ENCODE measurements at places on chromosomes 6 and 20.

DNA sequence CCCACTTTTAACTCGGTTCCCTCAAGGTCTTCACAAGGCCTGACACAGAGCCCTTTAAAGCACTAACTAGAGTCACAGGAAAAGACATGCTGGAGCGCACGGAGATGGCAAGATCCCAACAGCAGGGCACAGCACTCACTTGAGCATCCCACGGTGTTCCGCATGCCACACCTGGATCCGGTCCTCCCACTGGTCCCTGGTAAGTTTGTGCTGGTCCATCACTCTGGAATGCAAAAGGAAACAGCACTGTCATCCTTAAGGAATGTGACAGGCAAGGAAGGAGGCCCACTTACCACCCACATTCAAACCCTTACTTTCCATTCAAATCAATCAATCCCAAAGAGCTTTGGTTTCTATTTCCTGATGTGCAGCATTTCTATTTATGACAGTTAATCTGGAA is 34.7 kb downstream of the EZR start:
- no peak for DNase-seq

DNA sequence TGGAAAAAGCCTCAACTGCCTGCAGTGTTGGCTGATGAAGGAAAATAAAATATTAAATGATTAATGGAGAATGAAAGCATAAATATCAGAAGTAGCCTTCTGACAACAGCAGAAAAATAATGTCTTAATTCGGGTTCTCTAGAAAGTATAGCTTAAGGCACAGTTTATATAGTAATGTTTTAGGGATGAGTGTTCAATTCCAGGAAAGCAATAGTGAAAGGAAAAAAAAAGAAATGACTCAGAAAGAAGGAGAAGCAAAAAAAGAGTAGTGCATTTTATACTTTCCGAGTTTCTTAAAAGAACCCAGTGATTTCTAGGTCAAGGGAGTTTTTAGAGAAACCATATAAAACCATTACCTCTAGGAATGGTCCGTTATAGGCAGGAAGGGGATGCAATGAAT is 137.3 kb downstream of the HTR1B start:
- no peak for DNase-seq

DNA sequence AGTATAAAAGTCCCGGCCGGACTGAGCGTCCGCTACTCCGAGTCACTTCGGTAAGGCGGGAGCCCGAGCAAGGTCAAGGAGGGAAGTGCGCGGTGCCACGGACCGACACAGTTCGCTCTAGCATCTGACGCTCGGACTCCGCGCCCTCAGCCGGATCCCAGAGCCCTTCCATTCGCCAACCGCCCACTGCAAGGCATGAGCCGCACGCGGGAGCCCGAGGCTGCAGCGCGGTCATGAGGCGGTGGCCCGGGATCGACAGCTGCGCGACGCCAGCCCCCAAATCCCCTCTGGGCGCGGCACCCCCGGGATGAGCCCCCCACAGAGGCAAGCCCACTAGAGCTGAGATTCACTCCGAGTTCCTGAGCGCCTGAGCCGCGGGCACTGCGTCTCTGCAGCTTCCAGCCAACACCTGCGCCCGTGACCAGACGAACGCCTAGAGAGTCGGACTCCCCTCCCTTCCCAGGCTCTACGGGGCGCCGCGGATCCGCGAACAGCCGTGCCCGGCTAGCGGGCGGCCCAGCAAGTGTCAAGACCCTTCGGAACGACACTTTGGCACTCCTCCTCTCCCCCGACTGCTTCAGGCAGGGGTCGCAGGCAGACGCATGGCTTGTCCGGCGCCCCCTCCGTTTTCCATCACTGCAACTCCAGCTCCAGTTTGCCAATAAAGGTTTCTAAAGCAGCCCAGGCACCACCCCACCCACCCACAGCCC is 725 bp upstream of the ISM1 start:
- DNase-seq, result peak; percentile 90

GRCh38 chr20:37522260-37523011 is 1.4 kb downstream of the NNAT start:
- peak; percentile 44 for DNase-seq

- DNase-seq, result no peak
These were observed 4.7 kb upstream of the NPBWR2 start for GRCh38 chr20:64111841-64112641.

DNA sequence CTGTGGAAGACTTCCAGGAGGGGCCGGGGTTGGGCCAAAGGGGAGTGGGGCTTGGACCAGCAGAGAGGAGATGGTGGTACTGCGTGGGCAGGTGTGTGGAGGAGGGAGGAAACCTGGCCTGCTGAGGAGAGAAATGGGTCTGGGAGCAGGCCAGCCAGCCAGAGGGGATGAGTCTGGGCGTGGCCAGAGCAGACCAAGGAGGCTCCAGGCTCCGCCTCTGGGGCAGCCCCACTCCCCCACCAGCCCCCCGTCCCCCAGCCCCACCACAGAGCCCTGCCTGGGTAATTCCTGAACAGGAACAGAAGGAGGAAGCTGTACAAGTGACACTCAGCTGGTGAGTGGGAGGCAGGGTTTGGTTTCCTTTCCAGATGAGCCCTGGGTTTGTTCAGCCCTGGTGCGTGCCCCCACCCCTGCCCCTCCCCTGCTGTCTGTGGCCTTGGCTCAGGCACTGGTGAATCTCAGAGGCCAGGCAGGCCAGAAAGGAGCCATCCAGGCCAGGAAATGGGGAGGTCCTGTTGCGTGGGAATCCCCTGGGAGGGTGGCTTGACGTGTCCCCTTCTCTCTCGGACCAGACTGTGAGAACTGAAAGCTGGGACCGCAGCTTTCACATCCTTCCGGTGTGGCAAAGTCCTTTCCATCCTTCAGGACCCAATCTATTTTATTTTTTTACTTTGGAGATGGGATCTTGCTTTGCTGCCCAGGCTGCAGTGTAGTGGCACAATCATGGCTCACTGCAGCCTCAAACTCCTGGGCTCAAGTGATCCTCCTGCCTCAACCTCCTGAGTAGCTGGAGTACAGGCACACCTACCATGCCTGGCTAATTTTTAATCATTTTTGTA is 9.4 kb upstream of the SRC start:
- peak; percentile 14 for DNase-seq

DNA sequence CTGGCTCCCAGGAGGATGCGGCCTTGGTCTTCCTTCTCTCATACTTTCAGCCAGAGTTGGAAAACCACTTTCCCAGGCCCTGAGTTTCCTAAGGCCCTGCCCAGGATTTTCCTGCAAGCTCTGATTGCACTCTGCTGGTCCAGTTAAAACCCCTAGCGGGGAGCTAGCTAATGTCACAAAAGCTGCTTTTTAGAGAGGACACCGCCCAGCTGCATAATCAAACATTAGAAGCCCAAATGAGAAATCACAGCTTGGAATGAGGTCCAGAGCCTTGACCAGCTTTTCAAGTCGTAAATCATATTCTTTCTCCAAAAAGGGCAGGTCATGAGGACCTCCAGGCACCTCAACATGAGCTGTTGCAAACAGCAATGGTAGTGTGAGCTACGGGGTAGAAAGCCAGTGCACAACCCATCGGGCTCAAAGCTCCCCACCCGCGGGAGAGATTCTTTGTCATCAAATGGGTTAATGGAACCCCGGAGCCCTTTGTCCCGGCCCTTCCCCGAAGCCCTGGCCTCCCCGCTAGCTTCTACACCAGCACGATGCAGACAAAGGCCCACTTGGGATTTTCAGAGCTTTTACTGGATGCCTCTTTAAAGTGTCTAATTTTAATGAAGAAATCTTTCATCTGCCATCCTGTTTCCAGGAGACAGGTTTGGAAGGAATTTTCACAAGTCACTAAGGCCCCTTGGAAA is 134.0 kb downstream of the SCML4 start:
- DNase-seq, result no peak
